Retina (tissue), 1 donor: ENCODE measurements at places on chromosomes 5 and 9.

GRCh38 chr5:82208371-82208770, 69.8 kb downstream of the RPS23 start:
- DNase-seq = no peak

DNA sequence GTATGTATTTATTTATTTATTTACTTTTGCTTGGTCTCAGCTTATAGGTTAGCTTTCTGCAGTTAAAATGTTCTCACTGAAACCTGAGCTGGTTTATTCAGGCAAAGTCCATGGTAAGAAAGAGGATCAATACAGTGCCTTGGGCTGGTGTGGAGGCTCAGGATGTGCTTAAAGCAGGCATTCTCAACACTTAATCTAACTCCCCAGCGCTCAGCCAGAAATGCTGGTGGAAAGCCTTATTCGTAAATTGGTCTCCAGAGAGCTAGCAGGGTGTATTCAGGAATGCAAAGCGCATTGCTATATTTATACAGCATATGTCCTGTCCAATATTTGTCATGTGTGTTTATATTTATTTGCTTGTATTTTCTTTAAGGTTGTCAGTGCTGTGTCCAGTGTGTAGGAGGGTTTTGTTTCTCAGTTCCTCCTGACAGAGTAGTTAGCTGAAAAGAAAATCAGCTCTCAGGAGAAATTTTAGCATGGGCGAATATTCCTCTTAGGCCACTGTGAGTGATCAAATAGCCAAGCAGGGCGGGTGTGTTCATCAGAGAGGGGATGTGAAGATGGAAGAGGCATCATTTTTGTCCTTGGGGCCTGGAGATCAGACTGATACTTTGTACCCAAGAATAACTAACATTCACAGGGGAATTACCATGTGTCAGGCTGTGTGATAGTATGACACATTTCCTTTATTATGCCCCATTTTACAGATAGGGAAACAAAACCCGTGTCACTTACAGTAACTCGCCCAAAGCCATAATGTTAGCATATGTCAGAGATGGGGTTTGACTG, 65.8 kb downstream of the DOCK2 start:
- no peak for DNase-seq

DNA sequence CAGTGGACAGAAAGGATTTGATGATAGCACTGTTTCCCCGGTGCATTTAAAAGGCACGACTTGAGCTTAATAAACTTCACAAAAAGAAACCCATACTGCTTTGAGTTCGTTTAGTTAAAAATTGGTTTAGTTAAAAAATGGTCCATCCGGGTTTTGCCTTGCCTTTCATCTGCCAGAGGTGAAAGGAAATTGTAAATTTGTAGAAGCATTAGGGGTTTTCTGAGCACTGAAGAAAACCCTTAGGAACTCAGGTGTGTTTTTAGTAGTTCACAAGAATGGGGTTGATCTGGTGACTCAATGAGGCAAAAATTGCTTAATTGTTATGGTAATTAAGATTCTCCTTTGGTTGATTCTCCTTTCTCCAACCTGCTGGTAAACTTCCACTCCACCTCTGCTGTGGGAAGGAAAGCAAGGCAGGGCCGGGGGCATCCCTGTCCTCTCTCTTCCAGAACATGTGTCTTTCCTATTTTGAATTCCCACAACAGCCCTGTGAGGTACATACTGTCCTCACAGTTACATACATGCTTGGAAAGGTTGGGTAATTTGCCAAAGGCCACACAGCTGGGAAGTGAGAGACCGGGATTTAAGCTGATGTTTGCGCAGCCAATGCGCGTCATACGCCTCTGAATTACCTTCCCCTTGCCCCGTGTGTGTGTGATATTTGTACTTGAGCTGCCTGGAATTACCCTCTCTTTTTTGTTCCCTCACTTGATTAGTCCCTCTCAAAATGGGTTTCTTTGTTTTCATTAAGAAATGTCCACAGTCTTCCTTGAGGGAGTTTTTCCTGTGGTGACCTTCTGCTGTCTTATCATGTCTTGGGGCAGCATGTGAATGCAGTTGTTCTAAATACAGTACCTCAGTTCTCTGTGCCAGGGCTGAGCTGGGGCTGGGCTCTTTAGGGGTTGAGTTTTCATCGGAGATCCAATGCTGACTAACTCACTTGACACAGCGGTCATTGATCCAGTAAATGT, 94.4 kb downstream of the ARHGAP26 start:
- no peak for DNase-seq

- DNase-seq = no peak
Observed at GRCh38 chr9:134304690-134305089, 21.6 kb upstream of the RXRA start.

- no peak for DNase-seq
Observed at GRCh38 chr5:143618141-143618540, 193.8 kb upstream of the HMHB1 start.

- peak; percentile 79 for DNase-seq
Observed at GRCh38 chr9:17906841-17907778, 328.2 kb downstream of the SH3GL2 start.

- DNase-seq = no peak
Observed at GRCh38 chr5:159212657-159213462, 3.5 kb upstream of the RNF145 start.

- DNase-seq = no peak
Observed at GRCh38 chr9:16928179-16928945, 57.9 kb upstream of the BNC2 start.

GRCh38 chr5:62017092-62017491, 288.9 kb upstream of the KIF2A start:
- DNase-seq = no peak

DNA sequence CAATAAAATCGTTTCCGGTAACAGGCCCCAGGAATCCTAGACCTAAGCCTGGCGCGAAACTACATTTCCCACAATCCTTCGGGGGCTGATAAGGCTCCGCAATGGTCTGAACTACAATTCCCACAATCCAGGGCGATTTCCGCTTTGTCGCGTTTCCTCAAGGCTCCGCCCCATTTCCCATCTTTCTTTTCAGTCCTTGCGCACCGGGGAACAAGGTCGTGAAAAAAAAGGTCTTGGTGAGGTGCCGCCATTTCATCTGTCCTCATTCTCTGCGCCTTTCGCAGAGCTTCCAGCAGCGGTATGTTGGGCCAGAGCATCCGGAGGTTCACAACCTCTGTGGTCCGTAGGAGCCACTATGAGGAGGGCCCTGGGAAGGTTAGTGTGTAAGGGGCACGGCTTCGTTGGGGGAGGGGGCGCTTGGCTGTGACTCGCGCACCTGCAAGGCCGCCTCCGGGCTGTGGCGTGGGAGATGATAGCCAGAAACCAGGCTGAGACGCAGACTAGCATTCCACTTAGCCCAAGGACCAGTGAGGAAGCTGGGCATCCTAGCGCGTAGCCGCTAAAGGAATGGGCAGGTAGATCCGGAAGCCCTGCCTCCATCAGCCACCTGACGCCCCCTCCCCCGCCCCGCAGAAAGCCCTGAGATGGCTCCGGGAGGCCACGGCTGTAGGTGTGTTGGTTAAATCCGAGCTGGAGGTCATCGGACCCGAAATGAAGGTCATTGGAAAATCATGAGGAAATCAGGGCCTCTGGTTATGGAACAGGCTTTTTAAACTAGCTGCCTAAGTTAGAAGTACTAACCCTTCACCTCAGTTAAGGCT, at the start of gene COX7C:
TSS of gene COX7C (plus strand) at position 186 of the 821 bp plus-strand sequence. CDS start at position 301, 115 bp downstream.
- peak; percentile 97 for DNase-seq

- no peak for DNase-seq
Observed at GRCh38 chr5:117691081-117691870, 1116.7 kb upstream of the SEMA6A start.

DNA sequence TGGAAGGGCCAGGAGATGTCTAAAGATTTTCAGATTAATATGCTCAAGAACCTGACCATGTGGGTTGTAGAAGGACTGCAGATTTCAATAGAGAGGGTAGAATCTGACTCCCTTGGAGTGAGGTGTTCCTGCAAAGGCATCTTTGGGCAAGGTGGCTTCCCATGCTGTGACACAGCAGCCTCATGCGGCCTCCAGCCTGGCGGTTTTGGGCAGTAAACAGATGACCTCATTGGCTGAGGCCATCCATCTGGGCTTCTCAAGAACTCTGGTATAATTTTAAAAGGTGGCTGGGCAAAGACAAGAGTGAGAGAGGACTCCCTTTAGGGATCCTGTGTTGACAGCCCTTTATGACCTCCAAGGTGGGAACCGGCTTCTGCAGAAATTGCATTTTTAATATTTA, 90.3 kb upstream of the ERCC6L2 start:
- no peak for DNase-seq

GRCh38 chr5:96431376-96432187, 1.5 kb downstream of the PCSK1 start:
- DNase-seq = no peak

DNA sequence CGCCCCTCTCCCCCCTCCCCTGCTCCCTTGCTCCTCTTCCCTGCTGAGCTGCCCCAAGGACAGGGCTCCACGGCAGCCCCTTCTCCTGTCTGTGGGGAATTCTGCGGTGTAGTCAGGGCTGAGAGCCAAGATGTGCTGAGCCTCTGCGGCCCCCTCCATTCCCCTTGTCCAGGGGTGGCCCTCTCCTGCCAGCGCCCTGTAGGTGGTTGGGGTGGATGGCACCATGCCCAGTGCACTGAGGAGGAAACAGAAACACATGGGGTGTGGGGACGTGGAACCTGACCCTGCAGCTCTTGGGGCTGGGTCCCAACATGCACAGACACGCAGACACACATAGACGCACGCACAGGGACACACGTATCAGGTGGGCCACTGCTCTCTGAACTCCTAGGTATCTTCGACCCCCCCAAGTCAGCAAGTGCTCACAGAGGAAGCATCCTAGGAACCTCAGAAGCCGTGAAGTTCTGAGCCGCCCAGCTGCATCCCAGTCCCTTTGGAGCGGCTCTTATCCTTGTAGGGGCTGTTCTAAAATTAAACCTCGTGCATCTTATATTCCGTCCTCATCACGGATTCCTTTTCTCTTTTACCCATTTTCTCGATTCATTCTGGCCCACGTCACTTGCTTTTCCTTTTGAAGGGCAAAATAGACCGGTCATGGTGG, 64.8 kb downstream of the HMCN2 start:
- no peak for DNase-seq

GRCh38 chr5:61820836-61821235, 485.2 kb upstream of the KIF2A start:
- peak; percentile 30 for DNase-seq

DNA sequence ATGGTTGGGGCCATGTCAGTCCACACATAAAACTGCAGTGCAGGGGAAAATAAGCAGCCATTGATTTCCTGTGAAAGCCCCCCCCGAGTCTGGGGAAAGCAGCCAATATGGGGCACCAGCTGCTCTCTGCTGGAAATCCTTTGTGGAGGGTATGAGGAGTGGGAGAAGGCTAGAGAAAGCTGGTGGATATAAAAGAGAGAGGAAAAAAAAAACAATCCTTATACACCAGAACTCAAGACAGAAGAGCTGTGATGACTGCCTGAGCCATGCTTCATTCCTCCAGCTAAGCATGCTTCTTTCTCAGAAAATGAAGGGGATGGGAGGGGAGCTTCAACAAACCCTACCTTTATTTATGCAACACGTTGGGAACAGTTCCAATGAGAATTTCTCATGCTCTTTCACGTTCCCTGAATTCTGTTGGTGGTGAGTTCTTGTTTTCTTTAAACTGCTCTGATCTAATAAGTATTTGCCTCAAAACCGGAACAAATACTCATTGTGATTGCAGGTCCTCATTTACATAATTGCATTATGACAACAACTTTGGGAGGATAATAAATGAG, 688.0 kb upstream of the SEMA6A start:
- DNase-seq = peak; percentile 60

DNA sequence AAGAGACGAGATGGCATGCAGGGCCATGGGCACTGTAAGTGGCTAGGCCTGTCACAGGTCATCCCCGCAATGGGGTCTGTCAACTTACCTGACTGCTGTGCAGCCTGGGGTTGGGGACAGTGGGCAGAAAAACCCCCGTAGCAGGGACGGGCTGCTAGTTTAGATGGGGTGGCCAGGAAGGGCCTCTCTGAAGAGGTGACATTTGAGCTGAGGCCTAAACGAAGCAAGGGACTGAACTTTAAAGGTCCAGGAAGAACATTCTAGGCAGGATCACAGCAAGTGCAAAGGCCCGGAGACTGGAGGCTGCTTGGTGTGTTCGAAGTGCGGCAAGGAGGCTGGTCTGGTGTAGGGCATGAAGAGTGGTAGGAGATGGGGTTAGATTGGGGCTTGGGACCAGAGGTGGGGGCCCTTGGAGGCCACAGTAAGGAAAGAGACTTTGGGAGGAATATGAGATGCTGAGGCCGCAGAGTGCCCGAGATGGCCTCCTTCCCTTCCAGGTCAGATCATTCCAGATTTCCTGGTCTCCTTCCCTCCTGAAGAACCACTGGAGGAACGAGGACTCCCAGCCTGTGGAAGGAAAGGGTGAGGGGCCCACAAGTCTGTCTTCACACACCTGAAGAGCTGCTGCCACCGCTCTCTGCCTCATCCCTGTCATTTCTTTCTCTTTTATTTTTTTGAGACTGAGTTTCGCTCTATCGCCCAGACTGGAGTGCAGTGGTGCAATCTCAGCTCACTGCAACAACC, 37.9 kb upstream of the SH3PXD2B start:
- DNase-seq = no peak

- no peak for DNase-seq
Observed at GRCh38 chr5:68230285-68230684, 14.7 kb downstream of the PIK3R1 start.

DNA sequence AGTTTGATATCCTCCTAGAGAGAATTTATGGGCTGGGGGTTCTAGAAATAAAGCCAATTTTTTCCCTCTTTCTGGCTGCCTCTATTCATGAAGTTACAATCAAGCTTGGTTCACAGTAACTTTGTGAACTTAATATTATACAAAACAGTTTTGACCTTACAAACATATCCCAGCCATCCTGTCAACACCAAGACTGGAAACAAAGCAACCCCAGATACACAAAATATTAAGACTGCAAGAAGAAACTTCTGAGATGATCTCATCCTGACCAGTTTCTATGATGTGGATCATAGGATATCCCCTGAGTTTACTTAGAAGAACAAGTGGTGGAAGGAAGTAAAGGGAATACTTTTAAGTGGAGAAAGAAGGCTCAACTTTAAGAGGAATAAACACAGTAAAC, 28.3 kb upstream of the CER1 start:
- DNase-seq = no peak

GRCh38 chr9:108776920-108777639, 78.7 kb downstream of the ACTL7B start:
- DNase-seq = no peak

GRCh38 chr5:9547122-9547947, 1.5 kb upstream of the SEMA5A start:
- DNase-seq = peak; percentile 44

DNA sequence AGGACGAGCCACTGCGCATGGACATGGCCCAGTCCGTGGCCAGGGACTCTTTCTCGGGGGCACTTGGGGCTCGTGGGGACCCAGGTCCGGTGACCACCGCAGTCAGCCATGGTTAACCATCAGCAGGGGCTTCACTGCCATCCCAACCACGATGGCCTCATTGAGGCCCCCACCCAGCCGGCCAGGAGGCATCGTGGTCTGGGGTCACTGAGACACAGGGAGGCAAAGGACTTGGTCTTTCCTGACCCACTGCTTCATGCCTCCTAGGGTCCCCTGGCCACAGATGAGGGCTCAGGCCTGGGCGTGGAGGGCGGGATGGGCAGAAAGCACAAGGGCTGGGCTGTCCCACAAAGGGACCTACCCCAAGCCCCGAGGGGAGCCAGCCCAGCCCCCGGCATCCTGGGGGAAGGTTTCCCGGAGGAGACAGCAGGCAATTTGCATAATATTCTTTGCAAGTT, 6.6 kb downstream of the NACC2 start:
- DNase-seq = no peak

GRCh38 chr5:154498591-154498990, 20.6 kb upstream of the HAND1 start:
- DNase-seq = no peak

- no peak for DNase-seq
Observed at GRCh38 chr9:69273161-69273560, 51.9 kb upstream of the ENTREP1 start.

- no peak for DNase-seq
Observed at GRCh38 chr9:135339378-135339973, 140.1 kb upstream of the PPP1R26 start.
